Stimulated activated CD8-positive, alpha-beta memory T cell treated with anti-CD3 and anti-CD28 coated beads, Interleukin-7, amount 100 ng/mL, for 24 hours (primary cell): ENCODE measurements at places on chromosomes 11 and 22.

GRCh38 chr11:106697058-106697457 is 321.2 kb downstream of the GUCY1A2 start:
- DNase-seq, result no peak

GRCh38 chr11:96162816-96163499 is 180.0 kb downstream of the MAML2 start:
- DNase-seq, result no peak

DNA sequence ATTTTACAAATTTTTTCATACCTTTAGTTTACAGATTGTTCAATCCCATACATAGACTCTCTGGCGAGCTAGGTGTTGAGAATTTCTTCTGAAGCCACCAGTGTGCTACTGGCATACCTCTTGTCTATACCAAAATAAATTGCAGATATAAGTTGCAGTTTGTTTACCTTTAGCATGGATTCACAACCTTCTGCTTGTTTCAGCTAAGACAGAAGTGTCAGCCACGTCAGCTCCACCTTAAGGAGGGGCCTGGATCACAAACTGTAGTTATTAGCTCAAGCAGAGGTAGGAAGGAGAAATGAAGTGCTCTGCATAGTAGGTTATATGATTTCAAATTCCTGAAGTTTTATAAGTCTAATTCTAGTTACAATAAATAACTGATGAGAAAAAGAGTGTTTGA is at the start of gene NXPE4:
NXPE4 (minus strand) TSS at position 216 of the 400 bp plus-strand sequence. CDS start 1,027 bp downstream, outside the sequence.
- DNase-seq, result no peak

- DNase-seq, result no peak
Measured at GRCh38 chr11:120219938-120220746, 9.3 kb downstream of the OAF start.

GRCh38 chr11:1193326-1194230 is 29.3 kb upstream of the MUC5B start:
- DNase-seq, result no peak

- DNase-seq, result no peak
Measured at GRCh38 chr11:16935518-16936302, 78.5 kb downstream of the PLEKHA7 start.

GRCh38 chr11:63768237-63769041 is at the start of gene ZFTA:
Gene ZFTA, minus strand, starts transcription at chr11:63768775. Its CDS starts 153 bp downstream, at chr11:63768622.
- peak; percentile 27 for DNase-seq

DNA sequence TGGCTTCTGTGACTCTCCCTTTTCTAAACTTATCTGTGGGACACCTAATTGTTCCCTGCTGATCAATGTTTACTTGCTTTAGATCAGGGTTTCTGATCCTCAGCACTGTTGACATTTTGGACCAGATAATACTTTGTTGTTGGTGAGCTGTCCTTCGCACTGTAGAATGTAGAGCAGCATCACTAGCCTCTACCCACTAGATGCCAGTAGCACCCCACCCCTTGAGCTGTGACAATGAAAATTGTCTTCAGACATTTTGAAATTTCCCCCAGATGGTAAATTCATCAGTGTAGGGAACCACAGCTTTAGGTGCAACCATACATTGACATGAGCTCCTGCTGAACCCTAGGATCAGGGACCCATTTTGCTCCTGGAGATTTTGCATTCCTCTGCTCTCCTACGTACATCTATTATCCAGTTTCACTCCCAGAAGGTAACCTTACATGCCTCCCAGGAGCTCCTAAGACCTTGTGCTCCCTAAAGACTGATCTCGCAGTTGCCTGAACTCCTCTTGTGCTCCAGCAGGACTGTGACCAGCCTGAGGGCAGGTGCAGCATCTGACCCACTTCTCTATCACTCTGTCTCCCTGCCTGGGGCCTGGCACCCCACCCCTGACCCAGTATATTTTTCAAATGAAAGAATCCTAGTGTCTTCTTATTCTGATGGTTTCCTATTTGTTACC is 107.8 kb downstream of the FAR1 start:
- DNase-seq, result no peak

GRCh38 chr22:50185375-50186087 is at the start of gene TRABD:
Gene TRABD, plus strand, starts transcription at chr22:50185913. Its CDS starts 7,148 bp downstream, at chr22:50193061.
- DNase-seq, result peak; percentile 59

GRCh38 chr11:72144807-72145565 is 9.5 kb downstream of the FOLR3 start:
- no peak for DNase-seq

- no peak for DNase-seq
Measured at GRCh38 chr11:130381317-130381716, 47.1 kb downstream of the ADAMTS8 start.

GRCh38 chr11:35950082-35950481 is 6.2 kb downstream of the LDLRAD3 start:
- DNase-seq, result no peak

GRCh38 chr11:67095214-67095507 is 23.9 kb upstream of the KDM2A start:
- DNase-seq, result no peak
